Activated CD8-positive, alpha-beta T cell treated with anti-CD3 and anti-CD28 coated beads, Interleukin-2, amount 10 ng/mL, durations not matched to agents 7 days and 5 days (primary cell): ENCODE measurements at places on chromosomes 12 and 14. TPM values are rescaled to one million over a fixed set of nuclear protein-coding genes. Genes with fewer than 3 reads are reported as not detected.

Gene MGP
- total RNA-seq, result 0.21 TPM

DNA sequence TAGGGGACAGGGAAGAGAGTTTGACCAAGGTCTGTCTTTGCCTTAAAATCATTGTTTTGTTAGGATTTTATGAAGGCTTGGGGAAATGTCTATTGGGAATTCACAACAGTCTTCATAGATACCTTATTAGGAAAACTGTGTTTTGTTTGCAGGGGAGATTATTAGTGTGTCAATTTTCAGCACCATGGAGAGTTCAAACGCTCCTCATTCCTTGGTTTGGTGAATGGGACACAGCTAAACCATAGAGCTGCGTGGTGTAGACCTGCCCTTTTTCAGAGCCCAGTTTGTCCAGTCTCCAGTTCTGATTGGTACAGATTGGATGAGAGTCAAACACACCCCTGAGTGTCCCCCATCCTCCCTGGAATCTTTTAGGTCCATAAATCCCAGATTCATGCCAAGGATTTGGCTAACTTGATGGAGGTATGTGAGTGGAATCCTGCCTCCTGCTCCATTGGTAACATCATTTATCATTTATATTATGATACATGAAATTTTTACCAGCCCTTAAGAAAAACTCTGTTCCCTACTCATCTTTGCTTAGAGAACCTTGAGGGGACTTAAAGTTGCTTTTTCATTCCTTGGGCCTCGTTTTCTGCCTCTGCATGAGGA lies 12.0 kb downstream of the NGDN start:
- no peak overlapping the region for H3K4me3 ChIP-seq
- H3K27me3 ChIP-seq, result no peaks in the 10 kb centered on the region
- H3K4me1 ChIP-seq, result peaks cover 4% of the 10 kb centered on the region
- H3K36me3 ChIP-seq, result peaks cover 18% of the 10 kb centered on the region

- no peaks in the 10 kb centered on the region for H3K27me3 ChIP-seq
- peaks cover 14% of the 10 kb centered on the region for H3K4me1 ChIP-seq
- peak overlapping the region; percentile 78 for H3K4me3 ChIP-seq
- DNase-seq, result peak; percentile 65
These were observed 479 bp downstream of the GPR135 start for GRCh38 chr14:59464486-59465315.

GRCh38 chr14:91084516-91084915 lies 24.1 kb upstream of the RPS6KA5 start:
- peaks cover 40% of the 10 kb centered on the region for H3K4me1 ChIP-seq
- no peaks in the 10 kb centered on the region for H3K27me3 ChIP-seq
- peak overlapping the region; percentile 56 for H3K27ac ChIP-seq
- H3K4me3 ChIP-seq, result no peak overlapping the region
- H3K36me3 ChIP-seq, result peaks cover 25% of the 10 kb centered on the region
